ENCODE measurements at places on chromosomes 13 and 19.

DNA sequence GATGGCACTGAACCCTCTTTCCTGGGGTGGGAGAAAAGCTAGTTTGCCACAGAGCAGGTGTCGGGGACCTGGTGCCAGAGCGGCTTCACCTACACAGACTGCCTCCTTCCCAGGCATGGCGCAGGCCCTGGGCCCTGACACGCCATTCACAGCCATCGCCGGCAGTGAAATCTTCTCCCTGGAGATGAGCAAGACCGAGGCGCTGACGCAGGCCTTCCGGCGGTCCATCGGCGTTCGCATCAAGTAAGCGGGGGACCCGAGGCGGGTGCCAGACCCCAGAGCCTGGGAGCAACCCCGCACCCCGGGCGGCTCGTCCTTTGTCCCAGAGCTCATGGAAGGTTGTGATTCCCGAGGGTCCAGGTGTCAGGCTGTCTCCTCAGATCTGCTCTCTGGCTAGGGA lies 10.0 kb downstream of the LHB start:
- DNase-seq: no peak

GRCh38 chr13:113045251-113046127 lies 60.1 kb upstream of the F7 start:
- no peak for DNase-seq

DNA sequence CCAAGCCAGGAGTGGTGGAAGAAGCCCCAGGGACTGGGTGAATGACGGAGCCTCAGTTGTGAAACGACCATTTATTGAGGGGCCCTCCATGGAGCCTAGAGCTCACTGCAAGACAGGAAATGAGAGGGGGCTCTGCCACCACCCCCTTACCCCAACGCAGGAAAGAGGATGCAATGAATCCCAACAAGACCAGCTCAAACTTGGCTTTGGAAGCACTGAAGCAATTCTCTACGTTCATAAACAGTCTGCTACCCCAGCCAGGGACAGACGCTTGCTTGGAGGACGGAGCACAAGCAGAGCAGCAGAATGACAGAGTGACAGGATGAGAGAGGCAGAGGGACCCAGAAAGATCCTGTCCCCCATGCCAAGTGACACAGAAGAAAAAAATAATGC lies 1.0 kb downstream of the PRKACA start:
- DNase-seq: no peak

DNA sequence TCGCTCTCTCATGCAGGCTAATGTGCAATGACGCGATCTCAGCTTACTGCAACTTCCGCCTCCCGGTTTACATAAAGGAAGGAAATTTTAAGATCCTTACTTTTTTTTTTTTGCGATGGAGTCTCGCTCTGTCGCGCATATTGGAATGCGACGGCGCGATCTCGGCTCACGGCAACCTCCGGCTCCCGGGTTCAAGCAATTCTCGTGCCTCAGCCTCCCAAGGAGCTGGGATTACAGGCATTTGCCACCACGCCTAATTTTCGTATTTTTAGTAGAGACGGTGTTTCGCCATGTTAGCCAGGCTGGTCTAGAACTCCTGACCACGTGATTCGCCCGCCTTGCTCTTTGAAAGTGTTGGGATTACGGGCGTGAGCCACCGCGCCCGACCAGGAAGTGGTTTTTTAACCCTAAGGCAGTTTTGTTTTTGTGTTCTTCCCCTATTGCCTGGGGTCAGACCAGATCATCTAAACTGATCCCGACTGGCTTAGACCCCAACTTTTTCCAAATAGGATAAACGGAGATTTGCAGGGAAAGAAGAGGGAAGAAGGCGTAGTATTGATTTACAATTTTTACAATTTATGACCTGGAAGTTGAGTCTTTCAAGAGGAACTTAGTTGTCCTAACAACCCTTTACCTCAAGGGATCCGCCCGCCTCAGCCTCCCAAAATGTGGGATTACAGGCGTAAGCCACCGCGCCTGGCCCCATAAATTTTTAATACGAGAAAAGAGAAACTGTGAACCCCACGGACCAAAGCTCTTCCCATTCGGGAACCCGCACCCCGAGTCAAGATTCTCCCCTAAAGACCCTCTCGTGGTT lies 142.0 kb downstream of the ZNF737 start:
- DNase-seq: peak; percentile 79

DNA sequence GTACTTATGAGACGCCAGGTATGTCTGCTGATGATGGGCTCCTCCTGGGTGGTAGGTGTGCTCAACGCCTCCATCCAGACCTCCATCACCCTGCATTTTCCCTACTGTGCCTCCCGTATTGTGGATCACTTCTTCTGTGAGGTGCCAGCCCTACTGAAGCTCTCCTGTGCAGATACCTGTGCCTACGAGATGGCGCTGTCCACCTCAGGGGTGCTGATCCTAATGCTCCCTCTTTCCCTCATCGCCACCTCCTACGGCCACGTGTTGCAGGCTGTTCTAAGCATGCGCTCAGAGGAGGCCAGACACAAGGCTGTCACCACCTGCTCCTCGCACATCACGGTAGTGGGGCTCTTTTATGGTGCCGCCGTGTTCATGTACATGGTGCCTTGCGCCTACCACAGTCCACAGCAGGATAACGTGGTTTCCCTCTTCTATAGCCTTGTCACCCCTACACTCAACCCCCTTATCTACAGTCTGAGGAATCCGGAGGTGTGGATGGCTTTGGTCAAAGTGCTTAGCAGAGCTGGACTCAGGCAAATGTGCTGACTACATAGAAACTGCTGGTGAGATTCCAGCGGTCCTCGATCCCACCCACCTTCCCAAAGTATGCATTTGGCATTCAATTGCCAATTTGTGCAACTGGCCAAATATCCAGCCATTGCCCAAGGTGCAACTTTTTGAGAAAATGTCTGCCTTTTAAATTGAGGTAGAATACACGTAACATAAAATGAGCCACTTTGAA lies 10.2 kb downstream of the OR2Z1 start:
- no peak for DNase-seq

DNA sequence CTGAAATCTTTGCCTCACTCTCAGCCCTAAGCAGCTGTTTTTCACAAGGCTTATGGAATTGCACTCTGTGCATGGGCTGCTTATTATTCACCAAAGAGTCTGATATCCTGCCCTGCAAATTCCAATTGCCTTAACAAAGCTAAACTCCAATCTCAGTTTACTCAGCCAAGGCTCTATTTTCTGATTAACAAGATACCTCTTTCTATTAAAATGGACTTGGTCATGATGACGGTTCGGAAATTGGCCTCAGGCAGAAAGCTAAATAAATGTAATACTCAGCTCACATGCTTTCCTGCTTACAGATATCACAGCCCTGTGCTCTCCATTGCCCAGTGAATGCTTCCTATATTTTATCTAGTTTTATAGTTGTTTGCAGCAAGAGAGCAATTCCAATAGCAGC lies 1270.8 kb downstream of the PCDH9 start:
- no peak for DNase-seq

DNA sequence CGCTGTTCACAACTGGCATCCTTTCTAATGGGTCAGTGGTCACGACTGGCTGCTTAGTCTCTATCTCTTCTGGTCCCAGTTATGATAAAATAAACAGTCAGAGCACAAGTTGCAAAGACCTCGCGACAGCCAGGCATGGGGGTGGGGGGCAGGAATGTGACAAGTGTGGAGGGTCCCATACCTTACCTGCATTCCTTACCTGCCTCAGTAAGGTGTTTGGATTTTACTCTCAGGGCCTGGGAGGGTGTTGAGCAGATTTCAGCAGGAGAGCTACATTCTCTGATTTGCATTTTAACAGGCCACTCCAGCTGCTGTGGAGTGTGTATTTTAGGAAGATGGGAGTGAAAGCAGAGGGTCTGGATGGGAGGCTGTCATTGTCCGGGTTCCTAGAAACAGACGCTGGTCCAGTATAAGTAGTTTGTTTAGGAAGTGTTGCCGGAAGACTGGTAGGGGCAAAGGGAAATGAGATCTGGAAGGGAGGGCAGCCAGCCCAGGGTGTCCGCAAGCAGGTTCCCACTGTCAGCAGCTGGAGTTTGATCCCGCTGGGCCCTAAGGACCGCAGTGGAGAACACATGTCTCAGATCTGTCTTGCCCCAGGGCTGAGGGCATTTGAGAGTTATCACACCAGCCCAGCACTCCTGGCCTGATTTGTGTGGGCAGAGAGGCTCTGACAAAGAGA lies 920.0 kb downstream of the UQCRFS1 start:
- DNase-seq: no peak

GRCh38 chr19:45443462-45444317 lies 20.0 kb upstream of the ERCC1 start:
- DNase-seq: peak; percentile 91

DNA sequence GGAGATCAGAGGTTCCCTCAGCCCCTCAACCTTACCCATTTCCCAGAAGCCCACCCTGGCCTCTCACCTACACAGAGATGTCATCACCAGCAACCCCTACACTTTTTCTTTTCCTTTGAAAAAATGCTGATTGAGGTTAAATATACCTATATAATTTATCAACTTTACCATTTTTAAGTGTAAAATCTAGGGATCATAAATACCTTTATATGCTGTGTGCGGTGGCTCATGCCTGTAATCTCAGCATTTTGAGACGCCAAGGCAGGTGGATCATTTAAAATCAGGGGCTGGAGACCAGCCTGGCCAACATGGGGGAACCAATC lies 3.1 kb downstream of the KIR2DL4 start:
- no peak for DNase-seq

DNA sequence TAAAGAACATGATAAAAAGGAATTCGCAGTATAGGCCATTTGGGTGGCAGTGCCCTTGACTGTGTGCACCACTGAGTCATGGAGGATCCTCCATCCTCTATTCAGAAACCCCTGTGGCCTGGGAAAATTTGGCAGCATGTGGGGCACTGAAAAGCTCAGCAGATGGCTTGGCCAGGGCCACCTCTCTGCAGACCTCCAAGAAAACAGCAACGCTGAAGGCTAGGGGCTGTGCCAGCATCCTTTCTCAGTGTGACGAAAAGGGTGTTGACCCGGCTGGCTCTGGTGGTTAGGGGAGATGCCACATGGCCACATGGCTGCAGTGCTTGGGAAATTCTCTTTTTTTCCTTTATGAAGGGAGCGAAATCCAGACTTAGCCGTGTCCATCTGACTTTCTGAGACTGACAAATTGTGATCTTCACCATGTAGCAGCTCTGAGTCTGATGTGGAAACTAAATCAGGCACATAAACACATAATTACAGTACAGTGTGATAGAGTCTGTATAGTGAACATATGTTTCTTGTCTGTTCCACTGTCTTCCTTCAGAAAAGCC lies 178.0 kb downstream of the KCTD12 start:
- no peak for DNase-seq

GRCh38 chr19:19105365-19106055 lies 32.8 kb downstream of the TMEM161A start:
- peak; percentile 80 for DNase-seq

DNA sequence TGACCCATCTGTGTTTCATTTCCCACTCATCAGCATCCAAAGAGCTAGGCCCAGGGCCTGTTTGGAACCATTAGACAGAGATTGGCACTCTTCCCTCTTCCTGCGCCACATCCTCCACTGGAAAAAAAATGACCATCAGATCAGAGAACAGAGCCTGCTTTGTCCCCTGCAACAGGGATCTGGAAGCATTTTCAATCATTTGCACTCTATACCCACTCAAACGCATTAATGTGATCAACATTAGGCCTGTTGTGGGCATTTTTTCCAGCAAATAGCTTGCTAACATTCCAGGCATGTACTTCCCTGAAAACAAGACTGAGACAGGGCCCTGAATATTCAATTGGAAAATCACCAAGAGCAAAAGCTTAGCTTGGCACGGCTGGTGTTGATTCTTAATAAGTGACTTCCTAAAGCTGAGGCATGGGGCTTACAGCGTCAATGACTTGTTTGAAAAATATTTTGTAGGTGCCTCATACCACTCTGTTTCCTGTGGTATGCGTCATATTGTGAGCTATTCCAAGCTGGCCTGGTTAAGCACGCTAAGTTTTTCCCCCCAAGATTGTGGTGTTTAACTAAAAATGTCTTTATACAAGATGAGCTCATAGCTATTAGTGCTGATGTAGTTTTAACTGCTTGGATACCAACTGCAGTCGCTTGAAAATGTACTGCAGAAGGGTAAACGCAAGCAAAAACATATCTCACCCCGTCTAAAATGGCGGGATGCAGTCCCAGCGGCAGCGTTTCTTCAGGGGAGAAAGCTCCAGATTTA lies 404.4 kb downstream of the SPRY2 start:
- peak; percentile 60 for DNase-seq

DNA sequence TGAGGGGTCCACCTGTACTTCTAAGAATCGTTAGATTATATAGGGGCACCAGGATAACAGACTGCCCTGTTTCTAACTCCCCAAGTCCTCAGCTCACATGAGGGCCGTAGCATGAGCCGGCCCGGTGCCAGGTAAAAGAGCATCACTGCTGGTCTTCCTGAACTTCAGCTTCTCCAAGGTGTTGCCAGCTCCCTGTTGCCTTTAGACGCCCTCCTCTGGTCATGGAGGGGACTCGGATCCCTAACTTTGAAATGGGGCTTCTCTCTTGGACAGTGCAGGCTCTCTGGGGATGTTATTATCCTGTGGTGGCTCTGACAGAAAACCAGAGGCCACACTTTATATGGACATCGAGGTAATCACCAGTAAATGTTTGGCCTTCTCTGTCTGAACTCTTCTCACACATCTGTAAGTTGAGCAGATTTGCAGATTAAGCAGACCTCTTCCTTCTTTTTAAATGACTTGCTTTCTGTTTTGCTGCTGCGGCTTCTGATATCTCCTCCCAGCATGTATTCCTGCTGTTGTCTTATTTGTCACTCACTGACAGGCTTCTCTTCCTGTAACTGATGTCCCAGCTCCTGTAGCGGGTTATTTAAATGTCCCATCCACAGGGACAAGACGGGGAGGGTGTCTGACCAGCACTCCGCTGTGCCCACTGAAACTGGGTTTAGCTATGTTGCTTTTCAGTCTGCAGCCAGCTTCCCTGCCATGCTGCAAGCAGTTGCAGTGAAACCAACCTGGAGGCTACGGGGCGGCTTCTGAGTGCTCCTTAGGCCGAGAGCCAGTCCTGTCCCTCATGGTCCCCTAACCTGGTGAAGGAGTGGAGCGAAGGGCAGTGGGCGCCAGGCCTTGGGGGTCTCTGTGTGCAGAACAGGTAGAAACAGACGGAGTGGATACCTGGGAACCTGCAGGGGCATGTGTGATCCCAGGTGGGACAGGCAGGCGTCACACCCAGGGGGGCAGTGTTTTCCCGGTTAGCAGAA lies 39.2 kb downstream of the TSSK6 start:
- DNase-seq: no peak

GRCh38 chr19:52542984-52543664 lies 15.7 kb downstream of the ZNF808 start:
- no peak for DNase-seq

Data from right forelimb (tissue), 1 donor.